ENCODE measurements at places on chromosomes 7 and 10. TPM values are rescaled to one million over a fixed set of nuclear protein-coding genes. Genes with fewer than 3 reads are reported as not detected.

DNA sequence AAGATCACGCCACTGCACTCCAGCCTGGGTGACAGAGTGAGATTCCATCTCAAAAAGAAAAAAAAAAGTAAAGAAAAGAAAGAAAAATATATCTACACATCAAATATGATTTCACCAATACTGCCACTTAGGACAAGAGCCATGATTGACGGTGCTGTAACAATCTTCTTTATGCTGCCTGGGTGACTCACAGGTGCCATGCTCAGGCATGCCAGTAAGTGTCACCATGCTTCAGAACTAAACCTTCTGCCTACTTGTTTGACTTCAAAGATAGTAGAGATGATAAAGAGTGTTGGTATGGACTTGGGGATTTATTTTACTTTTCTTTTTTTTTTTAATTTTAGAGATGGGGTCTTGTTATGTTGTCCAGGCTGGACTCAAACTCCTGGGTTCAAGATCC, 33.6 kb upstream of the DNMBP start:
- no peak for DNase-seq
- no peaks in the 10 kb centered on the region for H3K27me3 ChIP-seq
- peaks cover 13% of the 10 kb centered on the region for H3K4me1 ChIP-seq
- peak overlapping the region; percentile 55 for H3K27ac ChIP-seq
- H3K4me3 ChIP-seq, result no peak overlapping the region

- no peak overlapping the region for H3K4me3 ChIP-seq
- H3K4me1 ChIP-seq, result no peaks in the 10 kb centered on the region
- no peak overlapping the region for H3K27ac ChIP-seq
- H3K36me3 ChIP-seq, result no peaks in the 10 kb centered on the region
Observed at GRCh38 chr7:116802746-116803152, 59.6 kb upstream of the CAPZA2 start.

DNA sequence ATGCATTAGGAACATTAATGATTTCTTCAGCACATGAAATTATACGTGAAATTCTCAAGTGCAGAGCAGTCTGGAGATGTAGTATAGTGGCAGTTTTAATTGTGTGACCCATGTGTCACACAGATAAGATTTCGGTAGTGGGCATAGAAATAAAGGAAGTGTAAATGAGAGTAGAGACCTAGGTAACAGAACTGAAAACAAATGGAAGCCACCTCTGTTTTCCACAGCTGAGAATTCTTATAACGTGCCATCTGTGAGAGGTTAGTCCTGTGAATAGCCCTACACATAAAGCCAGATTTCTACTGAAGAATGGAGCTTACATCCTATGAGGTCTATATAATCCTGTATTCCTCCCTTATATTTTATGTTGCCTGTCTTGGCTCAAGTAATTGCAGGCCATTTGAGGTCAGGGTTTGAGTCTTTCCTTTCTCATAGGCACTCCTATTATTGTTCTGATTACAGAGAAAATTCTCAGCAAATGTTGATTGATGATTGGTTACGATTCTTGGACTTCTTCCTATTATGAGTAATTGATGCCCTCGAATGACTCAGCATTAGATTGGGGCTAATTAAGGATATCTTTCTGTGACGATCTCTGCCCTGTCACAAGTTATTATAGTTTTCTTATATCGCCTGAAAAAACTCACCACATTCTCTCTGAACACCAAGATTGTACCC, 258.2 kb downstream of the KIF20B start:
- no peaks in the 10 kb centered on the region for H3K4me1 ChIP-seq
- no peak overlapping the region for H3K4me3 ChIP-seq
- H3K27ac ChIP-seq, result no peak overlapping the region
- H3K27me3 ChIP-seq, result no peaks in the 10 kb centered on the region
- H3K36me3 ChIP-seq, result no peaks in the 10 kb centered on the region

- H3K4me3 ChIP-seq, result no peak overlapping the region
- no peaks in the 10 kb centered on the region for H3K27me3 ChIP-seq
- DNase-seq, result peak; percentile 45
- H3K4me1 ChIP-seq, result peaks cover 4% of the 10 kb centered on the region
- H3K36me3 ChIP-seq, result no peaks in the 10 kb centered on the region
Observed at GRCh38 chr7:24438232-24438631, 135.0 kb upstream of the PALS2 start.

DNA sequence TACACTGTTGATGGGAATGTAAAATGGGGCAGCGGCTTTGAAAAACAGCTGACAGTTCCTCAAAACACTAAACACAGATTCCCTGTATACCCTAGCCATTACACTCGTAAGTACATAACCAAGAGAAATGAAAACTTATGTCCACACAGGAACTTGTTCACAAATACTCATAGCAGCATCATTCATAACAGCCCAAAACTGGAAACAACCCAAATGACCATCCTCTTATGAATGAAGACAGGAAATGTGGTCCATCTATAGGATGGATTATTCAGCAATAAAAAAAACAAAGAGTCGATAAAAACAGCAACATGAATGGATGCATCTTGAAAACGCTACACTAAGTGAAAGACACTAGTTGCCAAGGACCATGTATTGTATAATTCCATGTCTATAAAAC, 23.7 kb downstream of the NMT2 start:
- H3K36me3 ChIP-seq, result peaks cover 4% of the 10 kb centered on the region
- no peak overlapping the region for H3K27ac ChIP-seq
- H3K27me3 ChIP-seq, result no peaks in the 10 kb centered on the region
- no peak for DNase-seq
- H3K4me1 ChIP-seq, result peaks cover 41% of the 10 kb centered on the region

DNA sequence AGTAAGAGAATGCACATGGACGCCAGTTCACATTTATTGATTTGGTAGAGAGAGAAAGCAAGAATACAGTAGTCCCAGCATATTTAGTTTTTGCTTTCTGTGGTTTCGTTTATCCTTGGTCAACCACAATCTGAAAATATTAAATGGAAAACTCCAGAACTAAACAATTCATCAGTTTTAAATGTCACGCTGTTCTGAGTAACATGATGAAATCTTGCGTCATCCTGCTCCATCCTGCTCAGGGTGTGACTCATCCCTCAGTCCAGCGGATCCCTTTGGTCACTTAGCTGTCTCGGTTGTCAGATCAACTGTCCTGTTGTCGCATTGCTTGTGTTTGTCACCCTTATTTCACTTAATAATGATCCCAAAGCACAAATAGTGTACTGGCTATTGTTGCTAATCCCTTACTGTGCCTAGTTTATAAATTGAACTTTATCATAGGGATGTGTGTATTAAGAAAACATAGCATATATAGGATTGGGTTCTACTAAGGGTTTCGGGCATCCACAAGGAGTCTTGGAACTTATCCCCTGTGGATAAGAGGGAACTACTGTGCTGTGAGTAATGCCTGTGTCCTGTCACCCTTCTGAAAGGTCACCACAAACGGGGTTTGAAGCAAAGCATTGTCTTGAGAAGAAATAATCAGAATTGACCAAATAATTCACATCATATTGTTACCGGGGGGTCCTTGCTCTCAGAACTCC, 73.6 kb downstream of the OTUD1 start:
- no peak overlapping the region for H3K4me3 ChIP-seq
- H3K36me3 ChIP-seq, result no peaks in the 10 kb centered on the region
- DNase-seq, result no peak
- no peak overlapping the region for H3K27ac ChIP-seq
- H3K4me1 ChIP-seq, result no peaks in the 10 kb centered on the region
- H3K27me3 ChIP-seq, result no peaks in the 10 kb centered on the region

GRCh38 chr7:138237995-138238394, 161.7 kb downstream of the AKR1D1 start:
- no peak overlapping the region for H3K4me3 ChIP-seq
- no peaks in the 10 kb centered on the region for H3K4me1 ChIP-seq
- no peak for DNase-seq
- no peak overlapping the region for H3K27ac ChIP-seq
- no peaks in the 10 kb centered on the region for H3K36me3 ChIP-seq

DNA sequence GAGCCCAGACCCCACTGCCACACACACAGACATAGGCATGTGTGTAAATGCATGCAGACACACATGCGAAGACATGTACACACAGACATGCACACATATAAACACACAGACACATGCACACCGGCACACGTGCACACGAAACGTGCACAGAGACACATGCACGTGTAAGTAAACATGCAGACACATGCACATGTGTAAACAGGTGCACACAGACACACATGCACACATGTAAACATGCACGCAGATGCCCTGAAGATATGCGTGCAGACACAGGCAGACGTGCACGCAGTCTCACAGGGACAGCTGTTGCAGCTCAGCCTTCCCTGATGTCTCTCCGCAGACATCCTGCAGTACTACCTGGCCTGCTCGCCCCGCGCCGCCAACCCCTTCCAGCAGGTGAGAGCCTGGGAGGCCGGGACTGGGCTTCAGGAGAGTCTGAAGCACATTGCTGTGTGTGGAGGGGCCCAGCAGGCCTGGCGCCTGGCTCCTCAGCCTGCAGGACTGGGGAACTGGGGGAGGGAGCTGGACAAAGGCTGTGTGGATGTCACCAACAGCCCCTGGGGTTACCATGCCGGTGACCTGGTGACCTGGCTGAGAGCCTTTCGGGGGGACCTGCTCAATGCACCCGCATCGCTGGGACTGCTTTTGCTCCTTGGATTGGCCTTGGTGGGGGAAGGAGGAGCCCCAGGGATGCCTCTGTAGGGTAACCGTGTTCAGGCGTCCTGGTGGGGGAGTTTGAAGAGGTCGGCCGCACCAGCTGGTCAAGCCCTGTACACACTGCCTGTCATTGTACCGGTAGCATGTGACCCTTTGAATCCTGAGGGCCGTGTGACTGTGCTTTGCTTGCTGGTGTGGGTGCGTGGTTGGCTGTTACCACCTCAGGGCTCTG, 20.3 kb downstream of the TTYH3 start:
- H3K27ac ChIP-seq, result no peak overlapping the region
- H3K27me3 ChIP-seq, result no peaks in the 10 kb centered on the region
- no peak overlapping the region for H3K4me3 ChIP-seq
- no peaks in the 10 kb centered on the region for H3K4me1 ChIP-seq
- DNase-seq, result no peak
- H3K36me3 ChIP-seq, result peaks cover 35% of the 10 kb centered on the region

- H3K4me3 ChIP-seq, result no peak overlapping the region
- no peaks in the 10 kb centered on the region for H3K36me3 ChIP-seq
- no peaks in the 10 kb centered on the region for H3K4me1 ChIP-seq
- no peaks in the 10 kb centered on the region for H3K27me3 ChIP-seq
- H3K27ac ChIP-seq, result no peak overlapping the region
- DNase-seq, result no peak
Observed at GRCh38 chr7:84191261-84191660, 3.3 kb downstream of the SEMA3A start.

- H3K27me3 ChIP-seq, result no peaks in the 10 kb centered on the region
- H3K4me3 ChIP-seq, result no peak overlapping the region
- no peaks in the 10 kb centered on the region for H3K36me3 ChIP-seq
- no peaks in the 10 kb centered on the region for H3K4me1 ChIP-seq
- no peak for DNase-seq
Observed at GRCh38 chr10:76786504-76787072, 851.0 kb downstream of the KCNMA1 start.

- no peak overlapping the region for H3K4me3 ChIP-seq
- H3K27ac ChIP-seq, result no peak overlapping the region
- H3K27me3 ChIP-seq, result no peaks in the 10 kb centered on the region
- no peaks in the 10 kb centered on the region for H3K36me3 ChIP-seq
Observed at GRCh38 chr7:500521-501420, 18.9 kb downstream of the PDGFA start.

DNA sequence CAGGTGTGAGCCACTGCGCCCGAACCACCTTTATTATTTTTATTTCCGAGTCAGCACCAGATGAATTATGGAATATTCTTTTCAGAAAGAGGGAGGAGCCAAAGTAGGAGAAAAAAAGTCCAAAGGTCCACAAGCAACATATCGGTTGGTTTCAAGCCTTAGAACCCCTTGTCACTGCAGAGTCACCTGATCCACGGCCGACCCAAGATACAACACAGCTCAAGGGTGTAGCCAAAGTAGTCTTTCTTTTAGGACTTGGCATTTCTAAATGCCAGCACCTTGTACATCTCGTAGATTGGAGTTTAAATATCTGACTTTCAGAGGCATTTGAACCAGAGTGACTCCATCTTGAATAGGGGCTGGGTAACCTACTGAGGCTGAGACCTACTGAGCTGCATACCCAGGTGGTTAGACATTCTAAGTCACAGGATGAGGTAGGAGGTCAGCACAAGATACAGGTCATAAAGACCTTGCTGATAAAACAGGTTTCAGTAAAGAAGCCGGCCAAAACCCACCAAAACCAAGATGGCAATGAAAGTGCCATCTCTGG, 113.9 kb upstream of the ANLN start:
- peaks cover 55% of the 10 kb centered on the region for H3K4me1 ChIP-seq
- DNase-seq, result no peak
- H3K4me3 ChIP-seq, result no peak overlapping the region
- H3K36me3 ChIP-seq, result no peaks in the 10 kb centered on the region
- no peaks in the 10 kb centered on the region for H3K27me3 ChIP-seq
- no peak overlapping the region for H3K27ac ChIP-seq

DNA sequence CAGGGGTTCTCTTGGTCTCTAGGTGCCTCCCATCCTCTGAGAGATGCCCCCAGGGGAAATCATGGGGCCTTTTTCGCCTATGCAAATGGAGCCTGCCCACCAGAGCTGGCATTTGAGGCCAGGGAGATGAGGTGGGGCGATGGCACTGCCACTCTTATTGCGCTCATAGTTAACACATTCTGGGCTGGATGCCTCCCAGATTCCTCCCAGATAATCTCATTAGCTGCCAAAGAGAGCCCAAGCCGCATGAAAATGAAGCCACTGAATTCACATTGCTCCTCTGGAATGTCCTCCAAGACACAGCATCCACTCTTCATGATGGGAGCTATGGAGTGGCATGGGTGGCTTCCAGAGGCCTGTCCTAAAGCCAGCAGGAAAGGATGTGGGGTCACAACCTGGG, 61.0 kb downstream of the GOLGA7B start:
- no peak overlapping the region for H3K4me3 ChIP-seq
- H3K27me3 ChIP-seq, result peaks cover 19% of the 10 kb centered on the region
- no peaks in the 10 kb centered on the region for H3K36me3 ChIP-seq
- H3K27ac ChIP-seq, result no peak overlapping the region
- DNase-seq, result no peak

GRCh38 chr7:1886361-1887064, 216.4 kb downstream of the ELFN1 start:
- H3K27me3 ChIP-seq, result no peaks in the 10 kb centered on the region
- H3K36me3 ChIP-seq, result peaks cover 38% of the 10 kb centered on the region
- H3K4me1 ChIP-seq, result peaks cover 22% of the 10 kb centered on the region
- no peak overlapping the region for H3K27ac ChIP-seq
- DNase-seq, result no peak
- H3K4me3 ChIP-seq, result no peak overlapping the region

GRCh38 chr10:63267414-63268148, 134.5 kb downstream of the NRBF2 start:
- H3K27ac ChIP-seq, result peak overlapping the region; percentile 96
- H3K4me1 ChIP-seq, result no peaks in the 10 kb centered on the region
- H3K27me3 ChIP-seq, result no peaks in the 10 kb centered on the region
- no peak for DNase-seq
- H3K36me3 ChIP-seq, result no peaks in the 10 kb centered on the region

- DNase-seq, result no peak
- no peak overlapping the region for H3K4me3 ChIP-seq
- no peak overlapping the region for H3K27ac ChIP-seq
- H3K36me3 ChIP-seq, result no peaks in the 10 kb centered on the region
- no peaks in the 10 kb centered on the region for H3K27me3 ChIP-seq
Observed at GRCh38 chr10:13953371-13953770, 366.6 kb downstream of the PRPF18 start.

- no peak within 1 kb of the TSS for H3K27ac ChIP-seq
- H3K4me3 ChIP-seq, result peak within 1 kb of the TSS; percentile 48
- no peaks in the 10 kb centered on the region for H3K36me3 ChIP-seq
Observed at GRCh38 chr7:151248346-151249033, at the start of gene SMARCD3. Gene SMARCD3 (minus strand): TSS chr7:151248694. CDS start chr7:151248562, 132 bp downstream.

The TAS2R4 gene
- total RNA-seq, result 0.38 TPM

The GFRA1 gene
- 5.0 TPM for total RNA-seq

The CLDN12 gene
- 8.1 TPM for total RNA-seq

The NEUROD6 gene
- total RNA-seq, result not detected

The ARHGEF35 gene
- 1.3 TPM for total RNA-seq

The BHLHA15 gene
- total RNA-seq, result not detected

All from thymus (tissue), 14 donors.